ENCODE measurements at places on chromosomes 3 and 15. TPM values are rescaled to one million over a fixed set of nuclear protein-coding genes. Genes with fewer than 3 reads are reported as not detected.

GRCh38 chr3:46350262-46350565 lies 3.7 kb upstream of the CCR2 start:
- H3K4me1 ChIP-seq, result no peaks in the 10 kb centered on the region
- H3K27me3 ChIP-seq, result peaks cover 42% of the 10 kb centered on the region
- no peaks in the 10 kb centered on the region for H3K36me3 ChIP-seq
- no peak overlapping the region for H3K4me3 ChIP-seq

GRCh38 chr15:68717951-68718350 lies 102.7 kb downstream of the ANP32A start:
- no peaks in the 10 kb centered on the region for H3K27me3 ChIP-seq
- no peak overlapping the region for H3K27ac ChIP-seq
- no peaks in the 10 kb centered on the region for H3K4me1 ChIP-seq
- no peaks in the 10 kb centered on the region for H3K36me3 ChIP-seq
- no peak for DNase-seq

Gene FAM227B
- total RNA-seq, result 6.9 TPM

GRCh38 chr3:193831495-193832455 lies 238.8 kb downstream of the OPA1 start:
- DNase-seq, result no peak
- H3K27me3 ChIP-seq, result no peaks in the 10 kb centered on the region
- peaks cover 23% of the 10 kb centered on the region for H3K4me1 ChIP-seq
- no peak overlapping the region for H3K4me3 ChIP-seq

GRCh38 chr3:153161714-153162512 lies at the start of gene RAP2B:
RAP2B (plus strand) TSS chr3:153162226; CDS start chr3:153162694, 468 bp downstream.
- H3K4me1 ChIP-seq, result peaks cover 20% of the 10 kb centered on the region
- peak within 1 kb of the TSS; percentile 92 for H3K27ac ChIP-seq
- DNase-seq, result peak; percentile 88
- H3K4me3 ChIP-seq, result peak within 1 kb of the TSS; percentile 82
- H3K27me3 ChIP-seq, result no peaks in the 10 kb centered on the region

DNA sequence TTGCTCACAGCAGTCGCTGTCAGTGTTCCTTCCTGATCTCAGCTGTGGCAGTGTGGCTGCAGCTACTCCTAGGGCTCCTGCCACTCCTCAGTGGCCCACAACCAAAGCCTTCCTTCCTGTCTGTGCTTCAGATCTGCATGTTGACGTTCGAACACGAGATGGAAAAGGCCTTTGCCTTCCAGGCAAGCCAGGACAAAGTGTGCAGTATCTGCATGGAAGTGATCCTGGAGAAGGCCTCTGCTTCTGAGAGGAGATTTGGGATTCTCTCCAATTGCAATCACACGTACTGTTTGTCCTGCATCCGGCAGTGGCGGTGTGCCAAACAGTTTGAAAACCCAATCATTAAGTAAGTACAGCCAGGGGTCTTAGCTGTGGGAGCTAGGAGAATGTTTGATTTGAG lies 17.8 kb downstream of the MKRN2 start:
- no peak overlapping the region for H3K4me3 ChIP-seq
- no peaks in the 10 kb centered on the region for H3K27me3 ChIP-seq
- H3K4me1 ChIP-seq, result no peaks in the 10 kb centered on the region
- H3K36me3 ChIP-seq, result peaks cover 39% of the 10 kb centered on the region
- DNase-seq, result no peak

Gene PPP1R2
- total RNA-seq, result 46.1 TPM

- H3K36me3 ChIP-seq, result no peaks in the 10 kb centered on the region
- no peak overlapping the region for H3K27ac ChIP-seq
- no peak overlapping the region for H3K4me3 ChIP-seq
- H3K27me3 ChIP-seq, result no peaks in the 10 kb centered on the region
Measured at GRCh38 chr15:46301291-46301690, 666.5 kb downstream of the SQOR start.

DNA sequence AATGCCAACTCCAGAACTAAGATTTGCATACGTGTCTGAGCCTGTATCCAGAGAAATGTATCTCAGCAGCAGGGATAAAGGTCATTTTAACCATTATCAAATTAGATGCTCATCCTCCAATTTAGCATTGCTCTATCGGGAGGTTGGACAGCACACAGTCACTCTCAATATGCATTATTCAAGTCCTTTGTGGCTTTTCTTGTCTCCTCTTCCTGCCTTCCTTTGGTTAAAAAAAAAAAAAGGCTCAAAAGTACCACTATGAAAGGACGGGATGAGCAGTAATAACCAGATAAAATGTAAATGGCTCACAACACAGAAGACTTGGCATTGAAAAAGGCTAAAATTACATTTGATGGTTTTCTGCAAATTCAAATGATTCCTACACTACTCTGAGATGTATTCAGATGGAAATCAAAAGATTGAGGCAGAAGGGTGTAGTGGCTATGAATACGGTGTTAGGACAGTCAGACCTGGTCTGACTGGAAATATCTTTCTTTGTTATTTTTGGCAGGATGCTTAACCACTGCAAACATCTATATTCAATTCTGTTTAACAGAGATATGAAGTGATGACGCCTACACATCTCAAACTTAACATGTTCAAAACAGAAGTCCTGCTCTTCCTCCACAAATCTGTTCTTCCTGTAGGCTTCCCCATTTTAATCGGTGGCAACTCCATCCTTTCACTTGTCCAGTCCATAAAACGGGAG lies 109.6 kb downstream of the ADAMTS9 start:
- peaks cover 19% of the 10 kb centered on the region for H3K27me3 ChIP-seq
- no peaks in the 10 kb centered on the region for H3K36me3 ChIP-seq
- H3K27ac ChIP-seq, result no peak overlapping the region
- no peak overlapping the region for H3K4me3 ChIP-seq
- no peaks in the 10 kb centered on the region for H3K4me1 ChIP-seq
- DNase-seq, result no peak

Gene MELTF
- total RNA-seq, result 47.6 TPM

DNA sequence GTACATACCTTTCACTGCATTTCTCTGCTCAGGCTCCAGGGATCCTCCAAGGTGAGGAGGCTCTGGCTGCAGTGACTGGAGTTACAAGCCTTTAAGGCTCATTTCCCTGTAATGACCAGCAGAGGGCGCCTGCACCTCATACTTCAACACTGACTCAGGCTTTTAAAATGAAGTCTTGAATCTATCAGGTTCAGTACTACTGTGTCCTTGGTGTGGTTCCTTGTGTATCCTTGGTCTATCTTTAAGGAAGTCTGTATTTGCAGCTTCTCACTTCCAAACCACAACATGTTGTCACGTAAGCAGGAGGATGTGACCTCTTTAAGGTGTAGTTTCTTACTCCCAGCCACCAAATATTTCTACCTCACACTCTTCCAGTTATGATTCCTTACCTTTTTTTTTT lies 122.5 kb upstream of the ZBED2 start:
- peaks cover 52% of the 10 kb centered on the region for H3K4me1 ChIP-seq
- peaks cover 27% of the 10 kb centered on the region for H3K36me3 ChIP-seq
- H3K27me3 ChIP-seq, result no peaks in the 10 kb centered on the region

DNA sequence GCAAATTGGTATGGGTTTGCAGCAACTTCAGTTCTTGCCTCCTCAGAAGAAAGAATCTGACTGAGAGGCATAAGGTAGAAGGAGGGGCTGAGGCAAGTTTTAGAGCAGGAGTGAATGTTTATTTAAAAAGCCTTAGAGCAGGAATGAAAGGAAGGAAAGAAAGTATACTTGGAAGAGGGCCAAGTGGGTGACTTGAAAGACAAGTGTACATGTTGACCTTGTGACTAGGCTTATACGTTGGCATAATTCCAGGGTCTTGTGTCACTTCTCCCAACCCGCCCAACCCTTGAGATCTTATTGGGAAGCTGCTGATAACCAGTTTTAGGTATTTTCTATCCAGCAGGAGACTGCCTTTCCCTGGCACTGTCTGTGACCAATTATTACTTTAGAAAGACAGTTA lies 436.9 kb upstream of the ZNF717 start:
- H3K4me1 ChIP-seq, result no peaks in the 10 kb centered on the region
- H3K36me3 ChIP-seq, result no peaks in the 10 kb centered on the region
- no peak for DNase-seq
- H3K27ac ChIP-seq, result no peak overlapping the region

Gene LRRC15
- total RNA-seq, result not detected
